ENCODE measurements at places on chromosomes 4 and X.

DNA sequence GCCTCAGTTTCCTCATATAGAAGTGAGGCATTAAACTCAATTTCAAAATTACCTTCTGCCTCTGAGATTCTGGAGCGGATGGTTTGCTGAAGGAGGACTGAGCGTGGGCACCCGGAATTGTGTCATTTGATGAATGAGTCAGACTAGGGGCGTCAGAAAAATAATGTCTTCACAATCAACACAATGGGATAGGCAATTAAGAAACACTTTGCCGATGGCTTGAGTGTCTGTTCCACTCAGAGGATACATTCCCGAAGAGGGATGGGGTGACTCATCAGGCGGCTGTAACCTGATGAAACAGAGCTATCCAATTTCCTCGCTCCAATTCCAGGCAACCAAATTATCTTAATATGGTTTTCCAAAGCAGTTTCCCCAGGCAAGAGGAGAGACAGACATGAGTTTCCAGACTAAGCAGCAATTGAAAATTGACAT is 1.2 kb upstream of the CHRNA9 start:
- DNase-seq = no peak

DNA sequence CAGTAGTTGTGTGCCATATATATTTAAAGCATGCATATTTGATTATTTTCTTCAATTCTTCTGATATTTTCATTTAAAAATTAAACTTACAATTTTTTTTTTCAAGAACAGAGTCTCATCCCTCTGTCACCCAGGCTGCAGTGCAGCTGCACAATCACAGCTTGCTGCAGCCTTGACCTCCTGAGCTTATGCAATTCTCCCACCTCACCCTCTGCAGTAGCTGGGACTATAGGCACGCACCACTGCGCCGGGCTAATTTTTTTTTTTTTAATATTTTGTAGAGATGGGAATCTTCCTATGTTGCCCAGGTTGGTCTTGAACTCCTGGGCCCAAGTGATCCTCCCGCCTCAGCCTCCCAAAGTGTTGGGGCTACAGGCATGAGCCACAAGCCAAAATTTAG is 5.8 kb upstream of the DCLK2 start:
- no peak for DNase-seq

GRCh38 chr4:112673686-112674085 is 36.7 kb downstream of the LARP7 start:
- no peak for DNase-seq

GRCh38 chr4:8568068-8568668 is 12.0 kb upstream of the GPR78 start:
- DNase-seq = no peak

DNA sequence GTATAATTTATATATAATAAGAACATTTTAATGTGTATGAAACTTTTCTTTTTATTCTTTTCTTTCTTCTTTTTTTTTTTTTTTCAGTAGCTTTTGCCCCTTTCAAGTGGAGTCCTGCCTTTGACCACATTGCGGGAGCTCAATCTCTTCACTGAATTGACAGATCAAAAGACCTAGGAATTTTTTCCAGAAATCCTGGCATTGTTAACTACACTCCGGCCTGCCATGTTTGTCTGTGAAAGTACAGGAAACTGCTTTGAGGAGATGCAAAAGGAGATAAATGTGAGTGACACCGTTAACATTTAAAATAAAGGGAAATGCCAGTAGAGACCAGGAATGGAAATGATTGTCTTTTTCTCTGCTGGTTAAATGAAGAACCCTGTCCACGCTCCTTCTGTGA is 159.3 kb upstream of the VCX3A start:
- DNase-seq = no peak

- no peak for DNase-seq
Observed at GRCh38 chr4:3160438-3160837, 86.0 kb downstream of the HTT start.

GRCh38 chrX:96181605-96182004 is 503.0 kb upstream of the DIAPH2 start:
- DNase-seq = no peak

GRCh38 chr4:166284221-166284620 is 411.2 kb downstream of the TLL1 start:
- no peak for DNase-seq

DNA sequence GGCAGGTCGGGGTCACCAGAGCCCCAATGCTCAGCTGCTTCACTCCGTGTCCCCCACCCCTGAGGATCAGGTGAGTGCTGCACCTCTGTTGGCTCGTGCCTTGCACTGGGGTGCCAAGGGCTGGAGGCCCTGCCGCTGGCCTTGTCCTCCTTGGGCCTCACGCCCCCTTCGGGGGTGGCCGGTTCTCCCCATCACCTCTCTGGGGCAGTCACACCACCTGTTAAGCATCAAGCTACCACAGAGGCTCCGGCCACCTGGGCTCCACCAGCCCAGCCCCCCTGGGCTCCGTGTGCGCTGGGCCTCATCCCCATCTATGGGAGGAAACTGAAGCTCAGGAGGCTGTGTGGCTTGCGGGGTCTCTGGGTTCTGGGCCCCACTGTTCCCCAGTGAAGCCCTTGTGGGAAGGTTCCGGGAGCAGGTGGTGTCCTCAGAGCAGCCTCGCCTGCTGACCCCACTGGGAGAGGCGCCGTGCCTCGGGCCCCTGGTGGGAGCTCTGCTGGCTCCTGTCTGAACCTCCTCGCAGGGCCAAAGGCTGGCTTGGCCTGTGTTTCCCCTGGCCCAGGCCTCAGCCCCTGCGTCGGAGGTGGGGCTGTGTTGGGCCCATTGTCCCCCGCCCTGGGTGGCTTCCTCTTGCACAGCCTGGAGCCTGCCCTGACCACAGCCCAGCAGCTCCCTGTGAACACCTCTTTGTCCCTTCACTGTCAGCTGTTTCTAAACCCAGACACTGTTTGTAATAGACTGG is 30.8 kb downstream of the DOK7 start:
- no peak for DNase-seq

DNA sequence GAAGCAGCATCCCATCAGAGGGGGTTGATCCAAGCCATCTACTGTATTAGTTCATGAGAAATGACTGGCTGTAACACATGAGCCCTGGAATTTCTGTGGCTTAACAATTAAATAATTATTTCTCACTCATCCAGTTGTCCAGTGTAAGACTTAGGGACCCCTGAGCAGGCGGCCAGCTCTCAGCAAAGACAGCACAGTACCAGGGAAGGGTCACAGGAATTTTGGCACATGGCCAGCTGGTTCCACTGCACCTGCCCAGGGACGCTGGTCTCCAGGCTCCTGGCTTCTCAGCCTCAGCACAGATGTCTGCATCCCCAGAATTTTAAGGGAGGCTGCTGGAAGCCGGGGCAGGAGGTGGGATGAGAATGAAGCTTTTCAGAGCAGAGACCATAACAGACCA is 93.7 kb upstream of the DHRSX start:
- DNase-seq = no peak

- DNase-seq = no peak
Observed at GRCh38 chr4:143736861-143737260, 36.4 kb upstream of the FREM3 start.

GRCh38 chr4:98967786-98968329 is 27.7 kb upstream of the METAP1 start:
- DNase-seq = no peak

GRCh38 chr4:5796976-5797375 is 86.0 kb downstream of the EVC start:
- DNase-seq = no peak

GRCh38 chrX:123731987-123732669 is 724 bp downstream of the THOC2 start:
- DNase-seq = peak; percentile 17

DNA sequence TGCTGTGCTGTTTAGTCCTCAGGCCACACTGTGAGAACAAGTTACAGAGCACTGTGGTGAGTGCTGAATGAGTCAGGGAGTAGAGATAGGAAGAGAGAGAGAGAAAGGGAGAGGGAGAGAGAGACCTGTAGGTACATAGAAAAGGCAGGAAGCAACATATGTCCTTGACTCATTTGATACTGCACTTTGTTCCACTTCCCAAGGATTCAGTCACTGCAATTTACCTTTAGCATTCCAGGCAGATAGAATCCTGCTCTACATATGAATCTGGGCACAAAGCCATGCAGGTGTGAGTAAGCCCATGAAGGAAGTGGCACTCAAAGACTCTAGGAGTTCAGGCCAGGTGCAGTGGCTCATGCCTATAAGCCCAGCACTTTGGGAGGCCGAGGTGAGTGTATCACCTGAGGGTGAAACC is 1.0 kb upstream of the DAPP1 start:
- no peak for DNase-seq

GRCh38 chr4:17157304-17157703 is 258.9 kb upstream of the LDB2 start:
- DNase-seq = no peak

- no peak for DNase-seq
Observed at GRCh38 chr4:81032771-81033684, 2.5 kb downstream of the BMP3 start.

DNA sequence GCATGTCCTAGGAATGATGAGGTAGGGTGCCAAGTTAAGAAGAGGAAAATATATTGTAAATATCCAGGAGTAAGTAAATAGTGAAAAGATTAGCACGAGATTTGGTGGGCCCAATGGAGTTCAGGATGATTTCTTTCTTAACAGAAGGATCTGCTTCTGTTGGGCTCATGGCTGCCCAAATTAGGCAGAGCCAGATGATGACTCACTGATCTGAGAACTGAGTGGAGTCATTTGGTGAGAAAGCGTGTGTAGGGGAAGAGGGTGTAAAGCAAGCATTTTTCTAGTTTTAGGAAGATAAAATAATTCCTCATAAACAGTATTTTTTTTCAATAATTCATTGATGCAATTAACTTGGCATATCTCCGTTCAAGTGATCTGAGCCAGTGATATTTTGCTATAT is 1.6 kb downstream of the TBX22 start:
- no peak for DNase-seq

DNA sequence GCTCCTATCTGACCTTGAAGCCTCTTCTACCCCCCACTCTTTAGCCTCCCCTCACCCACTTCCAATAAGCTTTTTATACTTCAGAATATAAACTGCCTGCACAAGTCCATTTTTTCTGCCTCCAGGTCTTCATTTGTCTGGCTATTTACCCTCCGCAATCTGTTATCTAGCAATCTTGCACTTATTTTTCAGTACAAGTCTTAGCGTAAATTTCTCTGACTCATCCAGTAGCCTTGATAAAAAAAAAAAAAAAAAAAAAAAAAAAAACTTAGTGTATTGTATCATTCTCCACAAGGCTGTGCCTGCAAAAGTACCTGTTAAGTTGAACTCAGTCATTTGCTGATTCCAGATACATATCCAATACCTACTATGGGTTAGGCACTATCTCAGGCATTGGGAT is 219.5 kb upstream of the DKK2 start:
- no peak for DNase-seq

GRCh38 chr4:41038304-41038703 is 176.0 kb downstream of the APBB2 start:
- no peak for DNase-seq

DNA sequence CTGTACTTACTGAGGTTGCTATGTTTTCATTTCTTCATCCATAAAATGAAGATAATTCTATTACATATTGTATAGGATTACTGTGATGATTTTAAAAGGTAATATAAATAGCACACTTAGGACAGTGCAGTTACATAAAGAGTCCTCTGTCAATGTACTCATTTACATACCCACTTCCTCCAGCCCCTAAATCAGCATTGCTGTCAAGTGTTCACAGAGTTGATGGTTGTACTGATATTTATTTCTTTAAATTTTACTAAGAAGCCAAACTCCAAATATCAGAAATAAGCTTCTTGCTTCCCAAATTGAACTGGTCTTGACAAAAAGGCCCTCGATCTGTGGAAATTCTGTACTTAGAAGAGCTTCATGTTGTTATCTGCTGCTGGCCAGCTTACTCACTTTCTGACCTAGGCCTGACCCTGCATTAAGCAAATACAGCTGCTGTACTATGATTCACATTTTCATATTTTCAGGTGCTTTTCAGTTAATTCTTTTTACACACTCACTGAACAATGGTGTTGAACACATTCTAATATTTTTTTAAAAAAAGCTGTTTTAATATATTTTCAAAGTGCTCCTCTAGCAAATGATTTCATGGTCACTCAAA is 259.6 kb downstream of the UNC5C start:
- peak; percentile 10 for DNase-seq

- no peak for DNase-seq
Observed at GRCh38 chr4:94523617-94524016, 71.9 kb downstream of the PDLIM5 start.

GRCh38 chr4:152578670-152579069 is 42.8 kb upstream of the FBXW7 start:
- no peak for DNase-seq

- no peak for DNase-seq
Observed at GRCh38 chr4:40170588-40170987, 26.2 kb upstream of the RHOH start.

DNA sequence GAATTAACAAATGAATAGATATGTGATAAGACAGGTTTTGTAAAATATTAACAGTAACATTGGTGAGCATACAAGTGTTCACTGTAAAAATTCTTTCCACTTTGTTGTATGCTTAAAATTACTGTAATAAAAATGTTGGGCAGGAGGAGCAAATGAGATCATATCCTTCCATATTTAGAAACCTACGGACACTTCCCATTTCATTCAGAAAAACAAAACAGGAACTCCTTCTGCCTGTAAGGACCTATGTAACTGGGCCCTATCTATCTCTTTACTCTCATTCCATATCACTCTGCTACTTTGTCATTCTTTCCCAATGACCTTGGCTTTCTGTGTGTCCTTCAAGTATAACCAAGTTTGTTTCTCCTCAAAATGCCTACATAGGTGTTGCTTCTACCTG is 53.7 kb upstream of the SLC39A8 start:
- DNase-seq = no peak

- no peak for DNase-seq
Observed at GRCh38 chr4:69038582-69038981, 57.7 kb upstream of the UGT2B7 start.

DNA sequence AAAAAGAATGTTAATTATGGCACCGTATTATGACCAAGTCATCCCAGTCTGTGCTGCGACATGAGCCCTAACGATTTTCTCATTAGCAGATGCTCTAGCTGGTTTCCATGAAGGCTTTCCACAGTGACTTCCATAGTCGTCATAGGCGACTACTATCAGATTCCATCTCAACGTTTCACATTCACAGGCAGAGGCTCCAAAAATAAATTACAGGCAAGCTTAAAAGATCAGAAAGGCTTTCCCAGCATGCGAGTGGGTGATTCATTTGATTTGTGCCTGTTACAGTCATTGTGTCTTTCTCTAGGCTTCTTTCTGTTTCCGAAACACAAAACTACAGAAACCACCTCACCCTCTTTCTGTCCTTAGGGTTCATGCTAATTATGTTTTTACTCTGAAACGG is 43.2 kb downstream of the PALLD start:
- DNase-seq = no peak
